NCI-H524 (cell line): ENCODE measurements at places on chromosomes 11 and 22.
A peak's percentile ranks its signal among the peaks of the same experiment; 100 is the strongest.

DNA sequence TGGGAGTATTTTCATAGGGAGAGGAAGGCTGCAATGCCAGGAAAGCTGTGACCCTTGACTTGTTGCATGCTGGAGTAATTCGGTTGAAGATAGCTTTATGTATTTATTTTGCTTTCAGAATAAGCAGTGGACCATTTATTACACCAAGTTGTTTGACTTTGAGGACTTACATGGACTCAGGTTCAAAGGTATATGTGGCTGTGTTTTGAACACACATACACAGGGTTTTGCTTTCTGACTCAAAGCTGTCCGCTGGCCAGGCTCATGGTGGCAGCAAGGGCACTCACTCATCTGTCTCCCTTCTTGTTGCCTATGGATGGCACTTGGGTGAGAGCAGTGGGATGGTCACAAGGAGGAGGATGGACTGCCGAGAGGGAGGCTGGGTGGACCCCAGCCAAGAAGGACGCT is 6.5 kb downstream of the TIMP3 start:
- no peak for DNase-seq

GRCh38 chr22:27603111-27603799 is 198.3 kb downstream of the MN1 start:
- no peak for DNase-seq

- DNase-seq: peak; percentile 0
These were observed 44.9 kb downstream of the OR4C46 start for GRCh38 chr11:54558919-54559318.

DNA sequence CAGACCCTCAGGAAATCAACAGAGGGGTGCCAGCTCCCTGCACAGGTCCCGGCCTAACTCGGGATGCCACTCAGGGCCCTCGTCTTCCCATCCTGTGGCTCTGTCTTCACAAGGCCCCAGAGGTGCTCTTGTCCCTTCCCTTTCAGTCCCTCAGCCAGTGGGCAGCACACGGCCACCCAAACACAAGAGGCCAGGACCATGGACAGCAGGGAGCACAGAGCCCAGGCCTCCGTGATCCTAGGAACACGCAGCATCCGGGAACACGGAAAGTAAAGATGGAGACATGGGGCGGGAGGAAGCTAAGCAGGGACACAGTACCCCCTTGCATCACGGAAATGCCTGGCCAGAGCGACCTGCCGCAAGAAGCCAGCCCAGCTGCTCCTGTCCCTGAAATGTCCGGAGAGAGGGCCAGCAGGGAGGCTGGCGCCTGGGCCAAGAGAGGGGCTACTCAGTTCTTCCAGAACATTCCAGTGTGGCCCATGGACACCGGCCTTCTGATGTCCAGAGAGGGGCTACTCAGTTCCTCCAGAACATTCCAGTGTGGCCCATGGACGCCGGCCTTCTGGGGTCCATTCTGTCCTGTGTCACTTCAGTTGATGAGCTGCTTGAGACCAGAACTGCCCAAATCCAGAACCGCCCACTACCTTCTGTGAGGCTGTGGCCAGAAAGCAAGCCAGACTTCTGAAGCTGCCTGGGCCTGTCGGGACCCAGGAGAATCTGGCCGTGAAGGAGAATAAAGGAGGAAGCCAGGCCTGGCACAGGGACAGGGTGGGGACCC is 274.0 kb downstream of the BRD1 start:
- DNase-seq: no peak

DNA sequence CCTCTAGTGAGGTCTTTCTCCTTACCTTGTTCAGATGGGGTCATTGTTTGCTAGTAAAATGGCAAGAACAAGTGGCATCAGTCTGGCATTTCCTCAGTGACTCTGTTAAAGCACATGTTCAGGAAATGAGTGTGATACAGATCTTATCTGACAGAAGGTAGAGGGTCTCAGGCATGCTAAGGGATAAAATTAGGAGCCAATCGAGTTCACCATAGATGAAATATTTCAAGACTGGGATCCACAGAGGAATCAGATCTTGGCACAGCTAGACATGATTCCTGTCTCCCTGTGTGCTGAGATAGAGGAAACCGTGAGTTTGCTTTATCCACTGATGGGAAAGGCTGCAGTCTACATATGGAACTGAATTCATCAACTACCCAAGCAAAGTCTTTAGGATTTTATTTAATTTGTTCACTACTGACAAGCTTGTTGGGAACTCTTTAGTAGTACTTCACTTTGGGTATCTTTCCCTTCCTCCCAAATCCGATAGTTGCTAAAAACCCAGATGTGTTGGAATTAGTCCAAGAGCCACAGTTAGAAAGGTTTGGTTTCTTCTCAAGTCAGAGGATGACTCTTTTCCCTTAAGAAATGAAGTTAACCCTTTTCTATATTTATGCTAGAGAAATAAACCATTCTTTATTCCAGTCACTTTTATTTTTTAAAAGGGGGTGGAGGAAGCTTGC is 18.4 kb downstream of the FAM118B start:
- no peak for DNase-seq

DNA sequence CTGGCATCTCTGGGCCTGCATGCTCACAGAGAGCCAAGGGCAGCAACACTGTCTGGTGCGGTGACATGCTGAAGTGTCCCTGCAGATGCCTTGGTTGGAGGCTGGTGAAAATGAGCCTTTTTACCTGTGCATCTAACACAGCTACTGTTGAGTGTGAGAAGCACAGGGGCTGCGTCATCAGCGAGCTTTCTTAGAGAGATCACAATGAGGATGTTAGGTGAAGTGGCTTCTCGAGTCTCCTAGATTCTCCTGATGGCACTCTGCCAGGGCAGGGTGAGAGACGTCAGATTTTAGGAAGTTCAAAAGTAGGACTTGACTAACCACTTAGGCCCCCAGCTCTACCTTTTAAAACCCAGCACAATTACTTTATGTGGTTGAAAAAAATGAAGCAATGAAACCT is 3.6 kb upstream of the SLC15A3 start:
- DNase-seq: no peak

DNA sequence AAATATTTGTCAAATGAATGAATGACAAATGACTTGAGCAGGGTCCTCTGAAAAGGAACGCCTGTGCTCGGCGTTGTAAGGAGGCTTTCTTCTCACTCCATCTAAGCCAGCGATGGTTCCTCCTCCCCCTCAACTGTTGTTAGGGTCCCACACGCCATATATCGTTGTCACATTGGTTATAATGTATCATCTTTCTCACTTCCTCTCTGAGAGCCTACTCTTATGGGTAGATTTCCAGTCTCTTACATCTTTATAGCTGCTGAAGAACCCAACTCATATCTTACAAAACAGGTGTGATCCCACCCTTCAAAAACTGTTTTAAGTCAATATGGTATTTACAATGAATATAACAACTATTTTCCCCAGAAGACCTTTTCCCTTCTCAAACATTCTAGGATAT is 81.5 kb downstream of the NAV2 start:
- DNase-seq: no peak

DNA sequence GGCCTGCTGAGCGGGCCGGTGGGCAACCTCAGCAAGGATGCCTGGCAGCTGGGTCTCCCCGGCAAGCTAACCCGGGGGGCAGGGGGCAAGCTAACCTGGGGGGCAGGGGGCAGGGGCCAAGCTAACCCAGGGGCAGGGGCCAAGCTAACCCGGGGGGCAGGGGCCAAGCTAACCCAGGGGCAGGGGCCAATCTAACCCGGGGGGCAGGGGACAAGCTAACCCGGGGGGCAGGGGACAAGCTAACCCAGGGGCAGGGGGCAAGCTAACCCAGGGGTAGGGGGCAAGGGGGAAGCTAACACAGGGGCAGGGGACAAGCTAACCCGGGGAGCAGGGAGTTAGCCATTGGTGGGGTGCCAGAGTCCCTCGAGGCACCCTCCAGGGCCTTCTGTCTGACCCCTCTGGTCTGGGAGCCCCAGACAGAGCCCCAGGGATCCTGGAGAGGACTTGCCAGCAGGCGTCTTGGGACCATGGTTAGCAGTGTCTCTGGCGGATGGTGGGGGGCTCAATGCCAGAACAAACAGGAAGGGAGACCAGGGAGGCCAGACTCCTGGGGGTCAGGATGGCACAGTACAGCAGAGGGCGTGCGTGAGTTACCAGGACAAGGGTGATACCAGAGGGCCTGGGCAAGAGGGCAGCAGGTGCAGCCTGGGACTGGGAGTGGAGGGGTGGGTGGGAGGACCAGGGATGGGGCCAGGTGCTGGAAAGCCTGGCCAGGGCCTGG is 16.1 kb downstream of the IGF2 start:
- peak; percentile 12 for DNase-seq

GRCh38 chr22:25833091-25833490 is 91.1 kb downstream of the MYO18B start:
- DNase-seq: no peak

DNA sequence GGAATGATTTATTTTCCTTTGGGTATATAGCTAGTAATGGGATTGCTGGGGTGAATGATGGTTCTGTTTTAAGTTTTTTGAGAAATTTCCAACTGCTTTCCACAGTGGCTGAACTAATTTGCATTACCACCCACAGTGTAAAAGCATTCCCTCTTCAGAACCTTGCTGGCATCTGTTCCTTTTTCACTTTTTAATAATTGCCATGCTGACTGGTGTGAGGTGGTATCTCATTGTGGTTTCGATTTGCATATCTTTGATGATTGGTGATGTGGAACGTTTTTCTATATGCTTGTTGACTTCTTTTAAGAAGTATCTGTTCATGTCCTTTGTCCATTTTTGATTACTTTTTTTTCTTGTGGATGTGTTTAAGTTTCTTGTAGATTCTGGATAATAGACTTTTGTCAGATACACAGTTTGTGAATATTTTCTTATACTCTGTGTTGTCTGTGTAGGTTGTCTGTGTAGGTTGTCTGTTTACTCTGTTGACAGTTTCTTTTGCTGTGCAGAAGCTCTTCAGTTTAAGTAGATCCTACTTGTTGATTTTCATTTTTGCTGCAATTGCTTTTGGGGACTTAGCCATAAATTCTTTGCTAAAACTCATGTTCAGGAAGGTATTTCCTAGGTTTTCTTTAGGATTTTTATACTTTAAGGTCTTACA is 291.8 kb upstream of the DDI1 start:
- no peak for DNase-seq

DNA sequence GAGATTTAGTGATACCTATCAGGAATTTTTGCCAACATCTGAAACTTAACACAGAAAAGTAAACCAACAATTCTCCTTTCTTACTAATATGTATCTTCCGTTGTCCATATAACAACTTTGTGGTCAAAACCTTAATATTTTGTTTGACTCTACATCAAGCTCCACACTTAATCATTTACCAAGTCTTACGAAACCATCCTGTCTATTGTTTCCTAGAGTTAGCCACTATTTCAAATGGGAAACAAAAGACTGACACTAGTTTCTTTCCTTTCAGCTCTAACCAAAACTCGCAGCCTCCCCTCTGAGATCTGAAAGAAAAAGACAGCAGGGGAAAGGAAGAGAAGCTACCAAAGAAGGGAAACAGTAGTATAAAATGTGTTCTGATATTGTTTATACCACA is 26.5 kb upstream of the PRDM10 start:
- DNase-seq: no peak

DNA sequence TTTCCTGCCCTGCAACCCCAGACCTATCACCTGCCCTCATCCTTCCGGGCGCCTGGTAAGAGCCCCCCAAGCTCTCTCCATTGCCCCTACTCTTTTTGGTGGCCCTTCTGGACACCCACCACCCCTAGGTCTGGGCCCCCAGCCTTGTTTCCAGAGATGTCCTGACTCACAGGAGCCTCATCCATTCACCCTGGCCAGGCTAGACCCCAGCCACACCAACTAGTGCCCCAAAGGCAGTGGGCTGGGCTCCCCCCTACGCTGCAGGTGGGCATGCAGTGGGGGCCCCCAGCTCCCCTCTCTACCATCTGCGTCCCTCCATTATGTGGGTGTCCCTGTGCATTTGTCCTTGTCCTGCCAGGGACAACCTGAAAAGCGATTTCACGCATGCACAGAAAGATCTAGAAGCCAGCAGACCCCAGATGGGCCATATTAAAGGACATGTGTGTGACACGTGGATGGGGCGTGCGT is 1.4 kb downstream of the MRGPRF start:
- no peak for DNase-seq

DNA sequence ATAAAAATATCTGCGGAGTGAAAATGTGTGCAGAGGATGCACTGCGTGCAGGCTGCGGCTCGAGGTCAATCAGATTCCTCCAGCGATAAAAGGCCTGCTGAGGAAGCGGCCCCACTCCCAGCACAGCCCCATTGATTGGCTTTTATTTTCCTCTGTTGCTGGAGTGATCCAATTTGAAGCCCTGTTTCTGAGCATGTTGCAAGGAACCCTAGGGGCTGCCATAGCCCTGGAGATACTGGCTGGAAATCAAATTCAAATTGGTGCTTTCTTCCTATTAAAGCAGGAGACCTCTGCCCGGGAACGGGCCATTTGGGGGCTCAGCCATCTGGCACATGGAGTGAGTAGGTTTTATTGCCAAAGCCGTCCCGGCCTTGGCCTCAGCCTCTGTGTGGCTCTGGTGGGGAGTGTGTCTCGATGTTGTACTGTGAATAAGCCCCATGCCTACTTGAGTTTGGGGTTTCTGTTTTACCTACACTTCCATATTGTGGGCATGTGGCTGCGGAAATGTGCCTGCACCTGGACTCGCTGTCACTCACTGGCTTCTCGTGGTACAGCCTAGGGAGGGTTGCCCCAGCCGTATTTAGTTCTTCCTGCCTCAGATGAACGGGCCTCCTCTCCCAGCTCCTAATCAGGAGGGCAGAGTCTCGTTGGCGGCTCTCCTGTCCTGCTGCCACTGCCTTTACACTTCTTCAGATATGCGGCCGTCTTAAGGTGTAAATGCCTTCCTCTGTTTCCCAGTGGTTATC is 25.6 kb downstream of the PARVB start:
- DNase-seq: no peak

DNA sequence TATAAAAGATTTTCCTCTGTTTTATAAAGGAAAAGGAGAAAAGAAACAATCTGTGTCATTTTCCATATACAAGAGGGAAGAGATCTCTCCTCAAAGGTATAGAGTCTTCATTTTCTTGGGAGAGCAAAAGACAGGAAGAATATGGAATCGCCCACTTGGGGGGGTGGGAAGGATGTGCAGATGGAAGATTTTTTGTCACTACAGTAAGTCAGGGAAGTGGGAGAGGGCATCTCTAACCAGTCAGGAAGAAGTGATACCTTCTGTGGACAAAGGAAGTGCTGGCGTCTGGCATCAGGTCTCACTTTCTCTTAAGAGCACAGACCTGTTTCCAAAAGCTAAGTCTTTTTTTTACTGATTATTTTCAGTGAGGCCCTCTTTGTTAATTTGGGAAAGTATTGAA is 1.4 kb downstream of the PRR14L start:
- DNase-seq: no peak

DNA sequence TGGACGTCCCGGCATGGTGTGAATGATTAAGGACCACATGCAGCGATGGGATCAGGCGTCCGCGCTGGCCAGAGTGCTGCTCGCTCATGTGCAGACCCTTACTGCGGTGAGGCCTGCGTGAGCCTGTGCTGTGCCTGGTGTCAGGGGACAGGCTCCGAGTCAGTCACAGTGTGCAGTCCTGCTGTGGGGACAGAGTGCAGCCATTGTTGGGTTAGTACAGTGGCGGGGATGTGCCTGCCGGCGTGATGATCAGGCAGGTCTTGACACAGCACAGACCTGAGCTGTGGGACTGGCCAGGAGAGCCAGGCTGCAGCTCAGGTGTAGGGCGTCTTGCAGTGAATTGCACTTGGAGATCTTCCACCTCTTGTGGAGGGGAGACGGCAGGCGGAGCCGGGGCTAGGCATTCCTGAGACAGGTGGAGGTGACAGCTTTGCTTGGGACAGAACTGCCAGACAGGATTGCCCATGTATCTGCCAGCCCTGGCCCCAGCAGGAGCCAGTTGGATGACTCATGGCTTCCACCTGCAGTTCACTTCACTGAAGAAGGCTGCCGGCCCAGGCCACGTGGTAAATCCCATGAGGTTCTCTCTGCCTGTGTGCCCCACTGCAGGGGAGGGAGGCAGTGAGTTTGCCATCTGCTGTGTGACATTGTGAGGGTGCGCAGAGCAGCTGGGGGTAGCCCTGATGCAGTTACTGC is 17.3 kb downstream of the TRMU start:
- DNase-seq: peak; percentile 97

GRCh38 chr22:29784451-29785361 is 17.5 kb downstream of the UQCR10 start:
- DNase-seq: no peak
